H1 (cell line): ENCODE measurements at places on chromosomes 1 and 21.

- DNase-seq: no peak
Observed at GRCh38 chr1:30693822-30694221, 29.6 kb downstream of the MATN1 start.

DNA sequence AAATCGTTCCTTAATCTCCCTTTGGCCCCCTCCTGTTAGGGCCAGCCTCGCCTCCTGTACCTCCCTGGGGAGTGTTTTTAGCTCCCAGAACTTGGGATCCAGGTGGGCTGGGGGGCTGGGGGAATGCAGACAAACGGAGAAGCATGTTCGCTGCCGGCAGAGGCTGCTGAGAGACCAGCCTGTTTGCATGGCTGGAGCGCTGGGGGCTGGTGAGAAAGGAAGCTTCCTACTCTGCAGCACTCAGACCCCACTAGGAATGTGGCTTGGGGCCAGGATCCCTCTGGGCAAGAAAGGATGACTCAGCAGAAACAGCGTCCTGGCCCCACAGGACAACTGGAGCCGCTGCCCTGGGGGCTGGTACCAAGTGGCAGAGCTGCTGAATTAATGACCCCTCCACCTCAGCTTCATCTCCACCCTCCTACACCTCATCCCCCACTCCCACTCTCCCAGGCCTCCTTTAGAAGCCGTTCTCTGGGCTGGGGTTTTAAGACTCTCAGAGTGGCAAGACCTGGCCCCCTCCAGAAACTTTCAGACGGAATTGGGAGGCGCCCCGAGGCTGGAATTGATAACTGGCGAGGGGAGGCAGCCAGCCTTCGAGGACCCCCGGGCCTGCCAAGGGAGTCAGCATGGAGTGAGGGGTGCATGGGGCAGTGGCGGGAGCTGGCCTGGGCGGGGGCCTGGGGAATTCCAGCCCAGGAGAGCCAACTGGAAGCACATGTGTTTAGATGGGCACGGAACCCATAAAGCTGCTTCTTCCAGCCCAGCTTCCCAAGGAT is 28.5 kb upstream of the EPS8L3 start:
- no peak for DNase-seq

DNA sequence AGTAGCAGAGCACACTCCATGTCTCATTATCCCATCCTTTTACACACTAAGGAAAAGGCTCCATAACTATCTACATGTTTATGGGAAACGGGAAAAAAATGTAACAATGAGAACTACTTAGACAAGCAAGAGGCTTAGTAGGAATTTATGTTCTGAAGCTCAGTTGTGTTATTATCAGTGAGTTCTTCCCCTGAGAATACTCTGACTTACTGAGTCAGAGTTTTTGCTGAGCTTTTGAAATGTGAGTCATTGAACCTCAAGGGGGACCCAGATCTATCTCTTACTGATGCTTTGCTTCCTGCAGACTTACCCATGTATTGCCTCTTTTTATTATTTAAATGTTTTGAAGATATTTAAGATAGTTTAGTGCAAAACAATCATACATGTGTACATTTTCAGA is 20.1 kb downstream of the CFHR5 start:
- no peak for DNase-seq

DNA sequence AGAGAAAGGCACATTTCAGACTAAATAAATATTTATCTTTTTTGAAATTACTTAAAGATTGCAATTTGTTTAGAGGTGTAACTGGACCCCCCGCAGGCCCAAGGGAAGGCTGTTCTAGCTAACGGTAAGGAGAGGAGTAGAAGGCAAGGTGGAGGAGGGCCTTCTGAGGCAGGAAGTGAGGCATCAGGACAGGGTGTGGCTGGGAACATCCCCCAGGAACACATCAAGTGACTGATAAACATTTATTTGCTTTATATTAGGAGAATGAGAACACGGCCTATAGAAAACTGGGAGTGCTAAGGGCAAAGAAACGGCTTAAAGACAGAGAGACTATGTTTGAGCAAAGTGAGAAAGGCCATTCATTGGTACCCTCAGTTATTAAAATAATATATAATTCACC is 23.2 kb downstream of the HIVEP3 start:
- no peak for DNase-seq

- no peak for DNase-seq
Observed at GRCh38 chr1:27136998-27137542, 17.9 kb downstream of the SLC9A1 start.

- no peak for DNase-seq
Observed at GRCh38 chr1:19442154-19443096, 42.9 kb downstream of the CAPZB start.

GRCh38 chr21:29621525-29621924 is 318.3 kb downstream of the GRIK1 start:
- no peak for DNase-seq
